ENCODE measurements at places on chromosomes 5 and 9.

- no peak for DNase-seq
Observed at GRCh38 chr9:137278061-137278701, 655 bp downstream of the TOR4A start.

DNA sequence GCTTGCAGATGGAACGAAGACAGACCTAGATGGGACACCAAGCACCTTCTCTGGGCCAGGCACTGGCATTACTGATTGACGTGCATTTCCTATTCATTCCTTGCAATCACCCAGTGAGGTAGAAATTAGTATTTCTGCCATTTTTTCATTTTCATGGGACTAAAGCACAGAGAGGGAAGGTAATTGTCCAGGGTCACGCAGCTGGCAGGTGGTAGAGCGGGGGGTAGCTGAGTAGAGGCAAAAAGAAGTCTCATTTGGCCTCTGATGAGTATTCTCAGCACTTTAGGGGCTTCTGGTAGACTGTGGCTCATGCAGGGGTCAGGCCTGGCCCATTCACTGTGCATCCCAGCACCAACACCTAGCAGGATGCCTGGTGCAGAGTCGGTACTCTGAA is 19.5 kb upstream of the DUSP1 start:
- no peak for DNase-seq

- no peak for DNase-seq
Observed at GRCh38 chr5:1541702-1542400, 18.1 kb upstream of the LPCAT1 start.

DNA sequence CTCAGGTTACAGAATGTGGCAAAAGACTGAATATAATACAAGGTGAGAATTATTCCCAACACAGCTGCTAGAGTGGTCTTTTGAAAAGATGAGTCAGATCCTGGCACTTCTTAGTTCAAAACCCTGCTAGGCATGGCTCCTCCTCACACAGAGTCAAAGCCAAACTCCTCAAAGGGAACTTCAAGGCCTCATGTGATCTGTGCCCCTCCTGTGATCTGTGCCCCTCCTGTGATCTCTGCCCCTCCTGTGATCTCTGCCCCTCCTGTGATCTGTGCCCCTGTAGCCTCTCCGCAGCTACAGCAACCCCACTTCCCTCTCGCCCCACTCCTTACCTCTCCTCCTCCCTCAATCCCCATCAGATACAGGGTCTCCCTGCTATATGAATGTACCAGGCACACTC is 525.5 kb upstream of the CCNG1 start:
- no peak for DNase-seq

DNA sequence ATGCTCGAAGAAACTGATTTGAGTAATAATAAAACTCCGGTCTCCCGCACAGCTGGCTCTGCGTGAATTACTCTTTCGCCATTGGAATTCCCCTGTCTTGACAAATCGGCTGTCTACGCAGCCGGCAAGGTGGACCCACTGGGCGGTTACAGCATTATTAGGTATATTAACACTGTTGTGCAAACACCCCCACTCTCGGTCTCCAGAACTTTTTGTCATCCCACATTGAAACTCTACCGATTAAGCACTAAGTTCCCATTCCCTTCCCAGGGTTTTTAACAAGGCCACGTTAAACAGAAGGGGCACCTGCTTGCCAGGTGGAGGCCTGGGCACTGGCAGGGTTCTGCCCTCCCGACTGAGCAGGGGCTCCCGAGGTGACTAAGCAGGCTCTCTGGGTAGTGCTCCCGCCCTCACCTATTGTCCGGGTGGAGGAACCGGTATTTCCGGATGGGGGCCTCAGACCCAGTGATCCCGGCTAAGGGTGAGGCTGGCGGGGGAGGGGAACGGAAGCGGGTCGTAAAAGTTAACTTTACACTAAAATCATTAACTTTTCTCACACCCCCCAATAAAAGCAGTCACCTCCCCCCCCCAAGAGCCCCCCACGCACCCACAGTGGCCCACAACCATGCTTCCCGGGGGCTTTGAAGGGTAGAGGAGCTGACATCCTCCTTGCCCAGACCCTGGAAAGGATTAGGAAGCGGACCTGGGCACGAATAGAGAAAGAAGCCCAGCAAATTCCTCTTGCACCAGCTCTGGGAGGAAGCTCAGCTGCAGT is 53.5 kb upstream of the TJP2 start:
- peak; percentile 98 for DNase-seq
